NAMALWA (cell line): ENCODE measurements at places on chromosomes 2 and 18.

DNA sequence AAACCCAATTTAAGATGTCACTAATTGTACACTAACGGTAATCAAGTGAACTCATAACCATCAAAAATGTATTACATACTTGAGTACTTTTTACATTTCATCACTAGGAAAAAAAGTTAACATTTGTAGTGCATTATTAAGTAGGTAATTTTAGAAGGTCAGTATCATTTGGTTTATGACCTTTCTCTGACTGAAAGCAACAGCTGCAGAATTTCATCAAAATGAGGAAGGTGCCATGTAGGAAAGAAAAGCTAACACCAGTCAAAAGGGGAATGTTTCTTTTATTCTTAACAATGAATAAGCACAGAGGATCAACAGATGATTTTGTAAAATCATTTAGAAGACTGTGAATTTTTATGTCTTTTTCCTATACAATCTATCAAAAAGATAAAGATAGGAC, 79.0 kb downstream of the PIGN start:
- no peak for DNase-seq

DNA sequence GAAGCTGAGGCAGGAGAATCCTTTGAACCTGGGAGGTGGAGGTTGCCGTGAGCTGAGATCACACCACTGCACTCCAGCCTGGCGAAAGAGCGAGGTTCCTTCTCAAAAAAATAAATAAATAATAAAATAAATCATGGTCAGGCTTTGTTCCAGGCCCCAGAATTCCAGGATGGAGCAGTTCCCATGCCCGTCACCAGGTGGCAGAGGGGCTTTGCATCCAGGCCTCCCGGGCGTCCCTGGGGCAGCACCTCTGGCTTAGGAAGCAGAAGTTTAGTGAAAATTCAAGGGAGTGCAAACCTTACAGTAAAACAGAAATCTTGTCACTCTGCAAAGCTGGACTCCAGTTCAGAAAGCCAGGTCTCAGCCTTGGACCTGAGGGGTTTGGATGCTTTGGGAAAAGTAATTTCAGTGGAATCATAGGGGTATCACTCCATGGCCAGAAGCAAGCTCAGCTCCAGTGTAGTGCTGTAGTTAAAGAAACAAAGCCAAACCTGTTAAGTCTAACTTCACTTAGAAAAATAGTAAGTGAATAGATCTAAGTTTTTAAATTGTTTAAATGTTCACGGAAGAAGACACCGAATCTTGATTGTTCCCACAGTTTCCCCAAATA, 512.7 kb downstream of the CMPK2 start:
- DNase-seq: no peak

GRCh38 chr2:179671043-179671981, 190.1 kb downstream of the ZNF385B start:
- no peak for DNase-seq

GRCh38 chr2:201235860-201236811, 24.2 kb upstream of the CASP8 start:
- peak; percentile 87 for DNase-seq

DNA sequence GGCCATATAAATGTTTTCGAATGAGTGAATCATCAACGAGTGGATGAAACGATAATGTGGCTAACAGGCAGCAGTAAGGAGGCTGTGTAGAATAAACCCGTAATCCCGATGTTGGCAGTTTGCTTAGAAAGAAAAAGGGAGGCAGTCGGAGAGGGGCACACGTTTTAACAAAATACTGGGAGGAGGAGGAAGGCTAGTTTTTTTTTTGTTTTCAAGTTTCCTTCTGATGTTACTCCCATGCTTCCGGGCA, 476 bp upstream of the MSH2 start:
- DNase-seq: no peak

DNA sequence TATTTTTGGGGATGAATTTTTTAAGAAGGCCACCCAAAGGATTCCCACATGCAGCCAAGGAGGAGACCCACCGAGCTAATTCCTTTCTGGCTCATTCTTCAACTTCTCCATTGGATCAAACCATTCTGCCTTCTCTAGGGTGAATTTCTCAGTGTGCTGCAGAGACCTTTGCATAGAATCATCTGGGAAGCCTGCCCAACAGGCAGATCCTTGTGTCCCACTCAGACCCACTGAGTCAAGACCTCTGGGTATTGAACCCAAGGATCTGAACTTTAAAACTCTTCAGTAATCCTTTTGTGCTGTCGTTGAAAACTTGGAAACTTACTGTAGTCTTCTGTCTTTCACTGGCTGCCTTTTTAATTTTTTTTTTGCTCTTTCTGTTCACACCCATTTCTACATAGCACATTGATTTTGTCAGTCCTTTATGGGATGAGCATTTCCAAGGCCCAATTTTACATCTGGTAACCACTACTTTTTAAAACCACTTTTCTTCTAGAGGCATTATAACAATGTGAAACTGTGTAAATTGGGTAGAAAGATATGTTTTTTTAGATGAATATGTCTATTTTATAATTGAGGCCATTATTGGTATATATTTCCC, 120.2 kb downstream of the TSN start:
- no peak for DNase-seq

- no peak for DNase-seq
These were observed 15.8 kb downstream of the M1AP start for GRCh38 chr2:74632209-74632938.

DNA sequence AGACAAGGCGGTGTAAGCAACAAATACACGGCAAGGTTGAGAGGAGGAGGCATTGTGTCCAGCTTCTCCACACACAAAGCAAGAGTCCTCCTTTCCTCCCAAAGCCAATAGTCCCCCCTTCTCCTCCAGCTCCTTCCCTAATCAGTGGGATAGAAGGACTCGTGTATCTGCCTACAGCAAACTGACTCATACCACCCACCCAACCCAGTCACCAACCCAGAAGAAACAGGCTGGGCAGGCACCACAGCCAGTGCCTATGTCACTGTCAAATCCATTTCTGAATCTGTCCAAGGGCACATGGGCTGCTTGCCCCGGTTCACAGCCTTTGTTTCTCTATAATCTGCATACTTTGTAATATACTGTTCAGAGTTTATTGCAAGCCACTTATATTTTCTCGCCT, 19.2 kb upstream of the NMS start:
- no peak for DNase-seq

- peak; percentile 42 for DNase-seq
These were observed 9.0 kb downstream of the DTNB start for GRCh38 chr2:25664183-25664964.

- DNase-seq: no peak
These were observed 4.5 kb upstream of the TOGARAM2 start for GRCh38 chr2:28976584-28976983.

GRCh38 chr2:143697744-143698143, 568.5 kb downstream of the ARHGAP15 start:
- DNase-seq: no peak

- DNase-seq: no peak
These were observed 228.1 kb upstream of the TFPI start for GRCh38 chr2:187782301-187782700.
